Ecto neural progenitor cell (in vitro differentiated cells): ENCODE measurements at places on chromosomes 7 and 10.

- DNase-seq = no peak
Measured at GRCh38 chr7:116517626-116518025, 7.2 kb upstream of the CAV1 start.

GRCh38 chr7:76211216-76211615, 9.5 kb downstream of the SRRM3 start:
- no peak for DNase-seq

DNA sequence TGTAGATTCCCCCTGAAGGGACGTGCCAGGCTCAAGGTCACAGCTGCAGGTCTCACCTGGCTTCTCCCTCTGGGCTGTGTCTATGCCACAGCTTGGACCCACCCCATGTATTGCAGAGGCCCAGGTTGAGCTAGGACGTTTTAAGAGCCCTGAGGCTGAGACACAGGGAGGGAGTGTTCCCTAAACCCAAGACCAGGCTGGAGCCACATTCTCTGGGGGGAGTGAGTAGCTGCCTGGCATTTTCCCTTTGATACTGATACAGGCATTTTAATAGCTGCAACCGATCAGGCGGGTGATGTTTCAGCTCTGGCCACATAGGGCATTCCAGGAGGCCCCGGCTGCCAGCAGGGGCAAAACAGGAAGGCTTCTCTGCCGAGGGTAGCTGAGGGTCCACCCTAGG, 13.4 kb downstream of the COL13A1 start:
- DNase-seq = no peak

GRCh38 chr10:8183241-8183704, 128.8 kb downstream of the GATA3 start:
- DNase-seq = no peak

DNA sequence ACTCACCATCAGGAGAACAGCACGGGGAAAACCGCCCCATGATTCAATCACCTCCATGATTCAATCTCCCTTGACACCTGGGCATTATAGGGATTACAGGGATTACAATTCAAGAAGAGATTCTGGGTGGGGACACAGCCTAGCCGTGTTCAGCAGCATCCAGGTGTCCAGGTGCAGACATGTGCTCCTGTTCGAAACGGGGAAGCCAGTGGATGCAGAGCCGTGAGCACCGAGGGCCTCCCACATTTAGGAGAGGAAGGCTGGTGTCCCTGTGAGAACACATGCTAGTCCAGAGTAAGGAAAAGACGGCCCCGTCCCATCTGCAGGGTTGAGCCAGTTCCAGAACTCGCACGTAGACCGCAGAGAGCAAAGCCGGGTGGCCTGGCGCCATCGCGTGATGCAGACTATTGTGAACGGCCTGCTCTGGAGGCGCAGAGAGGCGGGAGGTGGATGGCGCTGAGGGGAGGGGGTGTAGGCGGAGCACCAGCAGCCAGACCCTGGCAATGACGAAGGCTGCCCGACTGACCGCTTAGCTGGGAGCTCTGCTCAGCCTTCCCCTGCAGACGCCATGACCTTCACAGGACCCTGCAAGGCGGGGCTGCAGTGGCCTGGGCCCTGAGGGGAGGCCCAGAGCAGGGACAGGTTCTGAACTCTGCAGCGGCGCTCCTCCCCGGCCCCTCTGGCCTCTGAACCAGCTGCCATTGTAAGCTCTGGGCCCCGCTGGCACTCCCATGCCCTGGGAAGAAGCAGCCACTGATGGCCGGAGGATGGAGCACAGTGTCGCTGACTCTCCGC, 141.6 kb upstream of the TCERG1L start:
- peak; percentile 83 for DNase-seq

GRCh38 chr10:53702489-53702888, 929.9 kb upstream of the MBL2 start:
- no peak for DNase-seq

DNA sequence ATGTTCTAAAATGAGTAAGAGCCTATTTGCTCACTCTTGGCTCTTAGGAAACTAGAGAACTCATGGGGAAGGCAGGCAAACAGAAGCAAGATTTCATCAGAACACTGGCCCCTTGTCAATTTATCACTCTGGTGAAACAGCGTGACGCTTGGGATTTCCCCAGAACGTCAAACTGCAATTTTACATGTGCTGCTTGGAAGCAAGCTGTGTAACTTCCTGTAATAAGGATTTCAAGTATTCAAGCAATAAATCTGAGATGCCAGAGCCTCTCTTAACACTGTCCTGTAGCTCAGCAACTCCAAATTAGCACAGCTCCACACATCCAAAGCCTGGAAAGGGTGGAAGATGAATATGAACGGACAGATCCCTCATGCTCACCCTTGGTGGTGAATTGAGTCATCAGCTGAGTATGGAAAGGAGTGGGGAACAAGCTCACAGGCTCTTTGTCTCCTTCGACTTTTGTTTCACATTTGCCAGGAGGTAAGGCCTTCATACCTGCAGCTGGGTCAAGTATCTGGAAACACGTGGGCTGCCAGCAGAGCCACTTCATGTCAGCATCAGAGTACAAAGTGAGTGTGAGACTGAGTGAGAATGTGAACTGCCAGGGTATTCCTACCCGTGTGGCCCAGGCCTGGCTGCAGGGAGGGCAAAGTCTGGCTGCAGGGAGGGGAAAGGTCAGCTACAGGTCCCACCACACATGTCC, 140.4 kb upstream of the NAMPT start:
- no peak for DNase-seq

- no peak for DNase-seq
Measured at GRCh38 chr10:28577506-28577905, 44.6 kb downstream of the WAC start.

DNA sequence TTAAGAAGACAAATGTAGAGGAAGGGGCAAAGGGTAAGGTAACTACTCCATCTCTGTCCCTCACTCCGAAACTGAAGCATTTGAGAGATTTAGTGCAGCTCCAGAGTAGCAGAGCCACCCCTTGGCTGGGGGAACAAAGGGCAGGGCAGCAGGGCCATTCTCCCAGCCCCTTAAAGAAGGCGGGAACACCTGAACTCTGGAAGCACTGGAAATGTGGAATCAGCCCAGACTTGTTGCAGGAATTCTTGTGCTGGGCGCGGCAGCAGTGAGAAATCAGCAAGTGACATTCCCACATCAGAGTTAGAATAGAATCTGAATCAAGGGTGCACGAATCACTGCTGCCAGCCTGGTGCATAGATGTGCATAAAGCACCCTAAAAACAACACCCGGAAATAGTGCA, 34.4 kb upstream of the GRM8 start:
- DNase-seq = no peak

- no peak for DNase-seq
Measured at GRCh38 chr7:120550494-120551048, 277.6 kb downstream of the KCND2 start.

DNA sequence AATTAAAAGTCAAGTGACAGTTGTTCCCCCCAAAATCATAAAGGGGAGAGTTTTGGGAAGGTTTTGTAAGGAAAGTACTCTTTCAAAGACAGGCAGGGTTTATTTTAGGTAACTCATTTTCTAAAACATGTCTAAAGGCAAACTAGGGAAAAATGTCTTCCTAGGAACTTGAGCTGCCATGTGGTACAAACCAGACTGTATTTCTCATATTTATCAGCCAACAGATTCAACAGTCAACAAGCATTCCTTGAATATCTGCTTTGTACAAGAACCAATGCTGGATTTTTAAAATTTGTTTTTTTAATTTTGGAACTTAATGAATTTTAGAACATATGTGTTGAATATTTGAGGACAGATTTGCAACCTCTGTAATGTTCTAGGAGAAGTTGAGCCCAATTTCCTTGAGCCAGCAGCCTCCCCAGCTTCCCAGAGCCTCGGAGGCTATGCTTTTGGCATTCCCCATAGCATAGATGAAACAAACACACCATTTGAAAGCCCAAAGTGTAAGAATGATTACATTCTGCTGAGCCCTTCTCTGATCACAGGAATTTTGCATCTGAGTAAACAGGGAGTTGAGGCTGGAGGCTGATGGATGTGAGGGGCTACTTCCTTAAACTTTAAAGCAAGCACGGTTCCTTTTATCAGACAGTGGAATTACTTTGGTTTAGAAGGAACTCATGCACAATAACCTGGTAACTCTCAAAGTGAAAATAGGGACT, 345.1 kb downstream of the RNLS start:
- DNase-seq = no peak

GRCh38 chr10:109866995-109867635, 56.2 kb downstream of the XPNPEP1 start:
- DNase-seq = no peak
